ENCODE measurements at places on chromosomes 5 and 9.
A peak's percentile ranks its signal among the peaks of the same experiment; 100 is the strongest.

DNA sequence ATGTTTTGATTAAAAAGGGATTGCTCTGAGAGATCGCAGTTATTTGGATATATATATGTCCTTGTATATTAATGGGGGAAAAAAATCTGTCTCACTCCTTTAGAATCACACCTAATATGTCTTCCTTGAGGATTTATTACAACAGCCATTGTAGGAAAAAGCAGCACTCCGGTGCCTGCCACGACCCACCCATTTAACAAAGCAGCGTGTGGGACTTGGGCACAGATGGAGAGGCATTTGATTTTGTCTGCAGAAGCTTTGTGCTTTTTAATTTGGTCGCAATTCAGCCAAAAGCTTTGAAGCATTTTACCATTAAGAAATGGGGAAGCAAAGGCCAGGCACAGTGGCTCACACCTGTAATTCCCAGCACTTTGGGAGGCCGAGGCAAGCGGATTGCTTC lies 159.2 kb downstream of the SMARCA2 start:
- H3K4me3 ChIP-seq, result no peak overlapping the region
- DNase-seq, result no peak
- H3K27me3 ChIP-seq, result no peaks in the 10 kb centered on the region
- no peak overlapping the region for H3K27ac ChIP-seq
- H3K4me1 ChIP-seq, result peaks cover 24% of the 10 kb centered on the region
- H3K36me3 ChIP-seq, result peaks cover 26% of the 10 kb centered on the region

- peaks cover 35% of the 10 kb centered on the region for H3K4me1 ChIP-seq
- no peak overlapping the region for H3K4me3 ChIP-seq
- no peak overlapping the region for H3K27ac ChIP-seq
- DNase-seq, result no peak
- H3K36me3 ChIP-seq, result no peaks in the 10 kb centered on the region
- peaks cover 50% of the 10 kb centered on the region for H3K27me3 ChIP-seq
Measured at GRCh38 chr9:93962017-93962416, 6.9 kb upstream of the BARX1 start.

DNA sequence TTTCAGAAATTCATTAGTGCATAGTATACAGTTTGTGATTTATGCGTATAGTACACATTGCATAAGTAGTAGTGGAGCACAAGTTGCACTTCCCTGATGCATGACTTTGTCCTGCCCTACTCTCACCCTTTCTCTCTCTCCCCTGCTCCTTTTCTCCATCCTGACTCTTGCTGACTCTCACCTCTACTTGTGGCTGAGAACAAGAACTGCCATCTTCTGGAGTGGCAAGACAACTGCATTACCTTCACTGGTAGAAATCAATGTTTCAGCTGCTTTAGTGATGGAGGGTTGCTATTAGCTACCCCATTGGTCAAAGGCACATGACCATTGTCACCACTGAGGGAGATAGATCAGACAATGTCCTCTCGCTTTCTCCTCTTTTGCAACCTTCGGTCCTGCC lies 26.9 kb downstream of the SPEF2 start:
- H3K4me3 ChIP-seq, result no peak overlapping the region
- H3K27me3 ChIP-seq, result no peaks in the 10 kb centered on the region
- H3K27ac ChIP-seq, result no peak overlapping the region
- no peak for DNase-seq
- no peaks in the 10 kb centered on the region for H3K36me3 ChIP-seq
- no peaks in the 10 kb centered on the region for H3K4me1 ChIP-seq

GRCh38 chr9:16345902-16346301 lies 524.6 kb downstream of the BNC2 start:
- no peak overlapping the region for H3K27ac ChIP-seq
- H3K27me3 ChIP-seq, result no peaks in the 10 kb centered on the region
- H3K36me3 ChIP-seq, result no peaks in the 10 kb centered on the region
- no peak overlapping the region for H3K4me3 ChIP-seq
- DNase-seq, result no peak
- peaks cover 18% of the 10 kb centered on the region for H3K4me1 ChIP-seq

DNA sequence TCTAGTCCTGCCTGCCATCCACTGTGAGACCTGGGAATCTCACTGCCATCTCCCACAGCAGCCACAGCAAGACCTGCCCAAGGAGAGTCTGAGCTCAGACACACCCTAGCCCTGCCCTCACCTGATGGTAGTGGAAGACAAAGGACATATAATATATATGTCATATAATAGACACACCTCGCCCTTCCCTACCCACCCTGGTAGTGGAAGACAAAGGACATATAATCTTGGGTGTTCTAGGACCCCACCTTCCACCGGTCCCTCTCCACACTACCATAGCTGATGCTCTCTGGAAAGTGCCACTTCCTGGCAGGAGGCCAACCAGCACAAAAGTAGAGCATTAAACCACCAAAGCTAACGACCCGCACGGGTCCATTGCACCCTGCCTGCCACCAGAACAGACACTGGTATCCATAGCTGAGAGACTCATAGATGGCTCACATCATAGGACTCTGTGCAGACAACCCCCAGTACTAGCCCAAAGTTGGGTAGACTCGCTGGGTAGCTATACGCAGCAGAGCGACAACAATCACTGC lies 545.6 kb downstream of the CAAP1 start:
- no peak overlapping the region for H3K4me3 ChIP-seq
- no peak for DNase-seq
- no peaks in the 10 kb centered on the region for H3K4me1 ChIP-seq
- no peaks in the 10 kb centered on the region for H3K27me3 ChIP-seq
- no peak overlapping the region for H3K27ac ChIP-seq
- no peaks in the 10 kb centered on the region for H3K36me3 ChIP-seq

DNA sequence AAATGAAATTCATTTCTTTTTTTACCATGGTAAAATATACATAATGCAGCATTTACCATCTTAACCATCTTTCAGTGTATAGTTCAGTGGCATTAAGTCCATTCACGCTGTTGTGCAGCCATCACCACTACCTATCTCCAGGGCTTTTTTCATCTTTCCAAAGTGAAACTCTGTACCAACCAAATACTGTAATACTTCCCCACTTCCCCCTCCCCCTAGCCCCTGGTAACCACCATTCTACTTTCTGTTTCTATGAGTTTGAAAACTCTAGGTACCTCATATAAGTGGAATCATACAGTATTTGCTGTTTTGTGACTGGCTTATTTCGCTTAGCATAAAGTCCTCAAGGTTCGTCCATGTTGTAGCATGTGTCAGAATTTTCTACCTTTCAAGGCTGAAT lies 23.4 kb downstream of the SPAAR start:
- DNase-seq, result no peak
- no peaks in the 10 kb centered on the region for H3K4me1 ChIP-seq
- H3K36me3 ChIP-seq, result no peaks in the 10 kb centered on the region
- no peak overlapping the region for H3K4me3 ChIP-seq
- no peaks in the 10 kb centered on the region for H3K27me3 ChIP-seq

GRCh38 chr9:34606905-34607304 lies 5.0 kb downstream of the RPP25L start:
- no peak for DNase-seq
- H3K27ac ChIP-seq, result no peak overlapping the region
- H3K36me3 ChIP-seq, result no peaks in the 10 kb centered on the region
- no peak overlapping the region for H3K4me3 ChIP-seq
- peaks cover 17% of the 10 kb centered on the region for H3K4me1 ChIP-seq

DNA sequence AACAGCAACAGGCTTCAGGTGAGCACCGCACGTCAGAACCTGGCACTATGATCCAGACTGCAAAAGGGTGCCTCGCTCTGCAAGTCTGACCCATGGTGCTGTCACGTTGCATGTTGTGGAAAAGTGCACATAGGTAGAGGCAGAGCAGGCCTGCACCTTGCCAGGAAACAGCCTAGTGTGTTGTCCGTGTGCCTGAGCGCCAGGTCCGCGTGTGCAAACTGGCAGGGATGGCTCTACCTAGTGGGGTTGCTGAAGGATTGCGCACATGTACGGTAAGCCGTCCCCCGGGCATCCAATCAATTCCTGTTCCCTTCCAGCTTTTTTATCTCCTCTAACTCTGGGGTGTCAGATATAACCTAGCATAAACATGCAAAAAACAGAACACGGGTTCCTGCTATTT lies 219.5 kb downstream of the NXNL2 start:
- no peaks in the 10 kb centered on the region for H3K4me1 ChIP-seq
- peak; percentile 15 for DNase-seq
- no peaks in the 10 kb centered on the region for H3K27me3 ChIP-seq
- H3K36me3 ChIP-seq, result no peaks in the 10 kb centered on the region
- no peak overlapping the region for H3K27ac ChIP-seq

DNA sequence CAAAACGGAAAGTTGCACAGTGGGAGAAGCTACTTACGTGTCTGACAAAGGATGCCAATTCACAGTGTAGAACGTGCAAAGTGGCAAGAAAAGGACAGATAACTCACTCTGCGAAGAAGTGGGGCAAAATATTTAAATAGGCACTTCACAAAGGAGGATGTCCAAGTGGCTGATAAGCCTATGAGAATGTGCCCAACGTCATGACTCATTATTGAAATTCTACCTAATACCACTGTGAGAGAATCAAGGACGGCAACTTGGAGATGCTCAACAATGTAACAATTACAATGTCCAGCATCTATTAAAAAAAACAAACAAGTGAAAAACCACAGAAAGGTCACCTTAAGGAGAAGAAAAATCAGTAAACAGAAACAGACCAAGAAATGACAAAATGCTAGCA lies 59.0 kb downstream of the NACC2 start:
- H3K4me1 ChIP-seq, result peaks cover 6% of the 10 kb centered on the region
- H3K27me3 ChIP-seq, result no peaks in the 10 kb centered on the region
- H3K27ac ChIP-seq, result no peak overlapping the region
- DNase-seq, result no peak

- no peaks in the 10 kb centered on the region for H3K4me1 ChIP-seq
- H3K4me3 ChIP-seq, result no peak overlapping the region
- H3K27ac ChIP-seq, result no peak overlapping the region
- no peaks in the 10 kb centered on the region for H3K27me3 ChIP-seq
Measured at GRCh38 chr5:107235167-107235566, 435.6 kb downstream of the EFNA5 start.

GRCh38 chr5:77908787-77909186 lies 132.6 kb upstream of the TBCA start:
- no peak overlapping the region for H3K4me3 ChIP-seq
- no peak overlapping the region for H3K27ac ChIP-seq
- peaks cover 12% of the 10 kb centered on the region for H3K27me3 ChIP-seq
- no peaks in the 10 kb centered on the region for H3K4me1 ChIP-seq
- DNase-seq, result no peak
- no peaks in the 10 kb centered on the region for H3K36me3 ChIP-seq

GRCh38 chr5:67748165-67748690 lies 467.3 kb upstream of the PIK3R1 start:
- no peak overlapping the region for H3K4me3 ChIP-seq
- no peaks in the 10 kb centered on the region for H3K4me1 ChIP-seq
- no peak for DNase-seq
- no peaks in the 10 kb centered on the region for H3K27me3 ChIP-seq

DNA sequence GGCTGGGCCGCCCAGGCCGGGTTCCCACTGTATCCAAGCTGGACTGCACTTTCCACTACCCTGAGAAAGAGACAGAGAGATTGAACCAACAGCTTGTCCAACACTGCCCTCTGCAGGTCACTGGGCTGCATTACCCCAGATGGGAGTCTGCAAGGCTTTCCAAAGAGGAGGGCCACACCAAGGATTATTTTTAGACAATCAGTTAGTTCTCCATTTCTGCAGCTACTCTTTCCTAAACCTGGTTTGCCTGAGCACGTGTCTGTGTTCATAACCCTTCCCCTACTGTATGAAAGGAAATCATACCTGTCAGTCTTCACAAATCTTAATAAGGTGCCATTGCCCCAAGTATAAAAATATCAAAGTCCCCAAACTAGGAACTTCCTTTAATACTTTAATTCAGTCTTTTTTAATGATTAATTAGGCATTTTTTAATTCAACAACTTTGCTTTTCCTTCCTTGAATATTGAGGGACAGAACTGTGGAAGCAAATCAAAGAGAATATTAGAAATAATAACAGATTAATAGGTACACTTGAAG lies 13.4 kb upstream of the FGF1 start:
- H3K36me3 ChIP-seq, result no peaks in the 10 kb centered on the region
- H3K27me3 ChIP-seq, result no peaks in the 10 kb centered on the region

GRCh38 chr5:119319401-119319800 lies 36.4 kb upstream of the TNFAIP8 start:
- H3K4me3 ChIP-seq, result no peak overlapping the region
- no peaks in the 10 kb centered on the region for H3K36me3 ChIP-seq
- no peak overlapping the region for H3K27ac ChIP-seq
- H3K4me1 ChIP-seq, result peaks cover 31% of the 10 kb centered on the region
- no peaks in the 10 kb centered on the region for H3K27me3 ChIP-seq
- no peak for DNase-seq

DNA sequence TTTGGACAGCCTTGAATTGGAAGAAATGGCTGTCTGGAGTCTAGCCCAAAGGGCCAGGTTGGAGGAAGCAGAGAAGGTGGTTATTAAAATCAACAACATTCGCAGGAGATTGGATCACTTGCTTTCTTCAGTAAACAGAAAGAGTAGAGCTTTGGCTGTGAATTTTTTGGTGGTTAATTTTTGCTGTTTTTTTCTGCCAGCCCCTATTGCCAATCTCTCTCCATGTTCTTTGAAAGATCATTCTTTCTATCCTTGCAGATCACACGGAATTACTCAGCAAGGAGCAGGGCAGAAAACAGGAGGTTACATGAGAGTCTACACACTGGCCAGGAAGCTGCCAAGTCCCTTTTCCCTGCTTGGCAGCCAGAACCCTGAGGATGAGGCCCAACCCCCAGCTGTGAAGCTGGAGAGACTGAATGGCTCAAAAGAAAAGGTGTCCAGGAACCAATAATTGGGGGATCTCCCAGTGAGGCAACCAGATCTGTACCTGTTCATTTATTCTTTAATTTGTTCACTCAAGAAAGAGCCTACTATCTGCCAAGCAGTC lies 13.0 kb downstream of the GLRX start:
- no peak overlapping the region for H3K4me3 ChIP-seq
- H3K27me3 ChIP-seq, result no peaks in the 10 kb centered on the region
- H3K36me3 ChIP-seq, result no peaks in the 10 kb centered on the region
- peak overlapping the region; percentile 39 for H3K27ac ChIP-seq

DNA sequence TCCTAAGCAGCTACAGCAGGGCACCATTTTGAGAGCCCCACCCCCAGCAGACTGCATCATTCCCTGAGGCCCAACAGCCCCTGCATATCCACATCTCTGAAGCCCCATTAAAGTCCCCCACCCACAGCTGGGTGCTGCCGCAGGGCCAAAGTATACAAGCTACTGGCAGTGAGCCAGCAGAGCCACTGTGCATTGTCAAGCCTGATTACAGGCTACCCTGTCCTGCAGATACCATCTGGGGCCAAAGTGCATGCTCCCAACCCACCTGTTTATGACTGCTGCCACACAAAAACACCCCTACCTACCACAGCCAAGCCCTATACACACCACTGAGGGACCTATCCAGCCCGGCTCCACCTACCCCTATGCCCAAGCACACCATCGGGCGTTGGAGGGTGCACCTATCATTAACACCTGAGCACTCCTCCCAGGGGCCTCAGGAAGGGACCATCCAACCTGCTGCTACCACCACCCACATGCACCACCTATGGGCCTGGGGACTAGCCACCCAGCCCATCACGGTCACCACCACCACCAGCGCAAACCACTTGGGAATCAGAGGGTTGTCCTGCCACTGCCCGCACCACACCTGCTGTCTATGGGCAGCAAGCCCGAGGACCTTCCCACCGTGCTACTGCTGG lies 105.0 kb downstream of the PLPP1 start:
- no peak for DNase-seq
- no peak overlapping the region for H3K27ac ChIP-seq
- H3K4me3 ChIP-seq, result no peak overlapping the region

All from suprapubic skin (tissue), 4 donors.